ENCODE measurements at places on chromosomes 2 and 18. TPM values are rescaled to one million over a fixed set of nuclear protein-coding genes. Genes with fewer than 3 reads are reported as not detected.
A peak's percentile ranks its signal among the peaks of the same experiment; 100 is the strongest.

PARD3B gene
- total RNA-seq, result 3.8 TPM

TRAPPC12 gene
- total RNA-seq, result 162 TPM

CIAO1 gene
- total RNA-seq, result 88.6 TPM

CD207 gene
- total RNA-seq, result not detected

PRKAG3 gene
- not detected for total RNA-seq

SH2D6 gene
- 1.3 TPM for total RNA-seq

- no peak for DNase-seq
- no peak overlapping the region for H3K27ac ChIP-seq
- H3K4me3 ChIP-seq, result no peak overlapping the region
- no peaks in the 10 kb centered on the region for H3K27me3 ChIP-seq
Measured at GRCh38 chr2:33848486-33848885, 249.4 kb upstream of the FAM98A start.

GRCh38 chr2:10826625-10827024, 14.0 kb upstream of the PDIA6 start:
- no peaks in the 10 kb centered on the region for H3K36me3 ChIP-seq
- no peaks in the 10 kb centered on the region for H3K4me1 ChIP-seq
- DNase-seq, result no peak
- H3K4me3 ChIP-seq, result no peak overlapping the region

GRCh38 chr2:180158961-180159360, 151.9 kb upstream of the CWC22 start:
- H3K27me3 ChIP-seq, result peaks cover 7% of the 10 kb centered on the region
- no peaks in the 10 kb centered on the region for H3K4me1 ChIP-seq
- no peak overlapping the region for H3K4me3 ChIP-seq
- no peak overlapping the region for H3K27ac ChIP-seq

DNA sequence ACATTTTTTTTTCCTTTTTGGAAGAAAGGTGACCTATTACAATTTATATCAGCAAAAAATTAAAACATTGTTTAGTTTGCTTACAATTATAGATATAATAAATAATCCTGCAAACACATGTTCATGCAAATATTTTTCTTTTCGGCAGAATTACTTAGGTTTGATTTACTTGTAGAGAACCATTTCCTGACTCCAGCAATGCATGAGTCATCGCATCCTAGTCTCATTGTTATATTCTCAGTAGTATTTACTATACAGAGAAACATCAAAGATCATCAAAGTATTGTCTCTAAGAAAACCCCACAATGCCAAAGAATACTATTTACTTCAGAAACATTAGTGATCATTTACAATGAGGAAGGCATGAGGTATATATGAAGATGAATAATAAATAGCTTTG, 40.4 kb upstream of the MTIF2 start:
- DNase-seq, result no peak
- H3K36me3 ChIP-seq, result peaks cover 27% of the 10 kb centered on the region
- H3K4me3 ChIP-seq, result no peak overlapping the region
- no peak overlapping the region for H3K27ac ChIP-seq
- no peaks in the 10 kb centered on the region for H3K27me3 ChIP-seq
- H3K4me1 ChIP-seq, result no peaks in the 10 kb centered on the region

- H3K27ac ChIP-seq, result no peak overlapping the region
- peaks cover 2% of the 10 kb centered on the region for H3K4me1 ChIP-seq
- no peaks in the 10 kb centered on the region for H3K36me3 ChIP-seq
- H3K4me3 ChIP-seq, result no peak overlapping the region
- DNase-seq, result no peak
- H3K27me3 ChIP-seq, result peaks cover 35% of the 10 kb centered on the region
Measured at GRCh38 chr2:17540813-17541530, 476 bp downstream of the VSNL1 start.

DNA sequence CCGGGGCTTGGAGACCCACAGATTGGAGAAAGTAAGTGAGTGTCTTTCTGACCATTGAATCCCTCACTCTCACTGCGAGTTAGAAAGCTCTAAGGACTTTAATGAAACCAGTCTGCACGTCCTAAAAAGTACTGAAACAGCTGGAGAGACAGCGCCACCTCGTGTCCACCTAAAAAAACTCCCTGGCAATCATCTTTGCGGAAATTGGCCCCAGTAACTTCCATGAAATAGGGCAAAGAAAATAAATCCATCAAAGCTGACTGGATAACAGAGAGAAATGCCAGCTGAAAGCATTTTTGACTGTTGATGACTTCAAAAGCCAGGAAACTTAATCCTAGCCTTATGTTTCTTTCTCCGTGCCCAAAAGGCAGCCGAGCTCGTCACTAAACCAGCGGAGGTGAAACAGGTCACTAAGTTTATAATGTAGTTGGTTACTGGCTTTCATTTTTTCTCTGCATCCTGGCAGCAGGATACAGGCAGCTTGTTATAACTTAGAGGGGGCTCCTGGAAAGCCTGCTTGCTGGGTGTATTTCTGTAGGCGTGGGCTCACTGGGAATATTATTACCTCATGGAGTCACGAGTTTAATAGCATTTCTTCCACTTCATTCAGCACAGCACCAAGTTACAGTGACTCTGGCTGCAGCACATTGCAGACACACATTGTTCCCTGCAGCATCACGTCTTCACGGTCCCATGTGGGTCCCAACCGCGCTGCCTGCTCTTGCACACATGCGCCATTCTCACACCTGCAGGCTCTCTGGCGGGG, 266.5 kb downstream of the HRH4 start:
- no peak overlapping the region for H3K4me3 ChIP-seq
- peak; percentile 21 for DNase-seq

GRCh38 chr2:138084206-138084605, 119.9 kb downstream of the HNMT start:
- H3K27me3 ChIP-seq, result no peaks in the 10 kb centered on the region
- no peaks in the 10 kb centered on the region for H3K4me1 ChIP-seq
- DNase-seq, result no peak
- no peak overlapping the region for H3K27ac ChIP-seq
- no peaks in the 10 kb centered on the region for H3K36me3 ChIP-seq
- H3K4me3 ChIP-seq, result no peak overlapping the region

DNA sequence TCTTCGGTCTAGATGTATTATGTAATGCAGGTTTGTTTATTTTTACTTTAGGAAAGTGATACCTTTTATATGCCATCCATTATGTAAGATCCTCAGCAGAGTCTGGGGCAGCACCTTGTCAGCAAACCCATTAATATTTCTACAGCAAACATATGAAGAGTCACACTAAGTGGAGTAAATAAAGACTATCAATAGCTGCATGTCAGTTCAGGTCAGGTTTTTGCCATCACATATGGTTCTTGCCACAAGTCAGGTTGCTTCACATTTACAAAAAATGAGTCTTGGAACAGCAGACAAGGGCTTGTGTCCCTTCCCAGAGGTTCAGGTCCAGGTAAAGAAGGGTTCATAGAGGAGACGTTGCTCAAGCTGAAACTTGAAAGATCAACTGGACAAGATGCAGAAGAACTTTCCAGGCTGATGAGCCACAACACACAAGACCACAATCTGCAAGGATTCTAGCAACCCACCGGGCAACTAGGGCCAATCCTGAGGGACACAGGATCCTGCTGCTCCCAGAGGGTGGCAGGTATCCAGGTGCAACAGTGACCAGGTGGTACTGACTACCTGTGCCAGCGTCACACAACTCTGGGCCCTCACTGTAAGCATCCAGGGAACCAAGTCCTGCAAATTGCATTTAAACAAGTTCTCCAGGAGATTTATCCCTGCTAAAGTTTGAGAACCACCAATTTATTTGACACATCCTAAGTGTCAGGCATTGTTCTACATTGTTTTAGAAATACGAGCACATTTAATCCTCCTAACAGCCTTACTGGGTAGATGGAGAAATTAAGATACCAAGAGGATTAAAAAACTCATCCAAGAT, 215.8 kb downstream of the ALPK2 start:
- H3K27me3 ChIP-seq, result no peaks in the 10 kb centered on the region
- no peak overlapping the region for H3K27ac ChIP-seq
- no peak overlapping the region for H3K4me3 ChIP-seq
- no peaks in the 10 kb centered on the region for H3K4me1 ChIP-seq

- H3K27me3 ChIP-seq, result peaks cover 3% of the 10 kb centered on the region
- no peak overlapping the region for H3K27ac ChIP-seq
- peak; percentile 55 for DNase-seq
- no peak overlapping the region for H3K4me3 ChIP-seq
Measured at GRCh38 chr2:240914645-240915525, 8.7 kb downstream of the CROCC2 start.

- H3K36me3 ChIP-seq, result no peaks in the 10 kb centered on the region
- H3K27me3 ChIP-seq, result no peaks in the 10 kb centered on the region
- DNase-seq, result no peak
- H3K4me1 ChIP-seq, result no peaks in the 10 kb centered on the region
- H3K27ac ChIP-seq, result no peak overlapping the region
Measured at GRCh38 chr2:64779117-64779690, 125.5 kb upstream of the SERTAD2 start.

GRCh38 chr2:174552880-174553279, 44.7 kb downstream of the WIPF1 start:
- H3K4me1 ChIP-seq, result peaks cover 60% of the 10 kb centered on the region
- no peaks in the 10 kb centered on the region for H3K36me3 ChIP-seq
- H3K27me3 ChIP-seq, result no peaks in the 10 kb centered on the region
- H3K27ac ChIP-seq, result peak overlapping the region; percentile 81
- H3K4me3 ChIP-seq, result peak overlapping the region; percentile 2

GRCh38 chr2:129806990-129807389, 172.5 kb upstream of the RAB6C start:
- peaks cover 12% of the 10 kb centered on the region for H3K27me3 ChIP-seq
- no peak overlapping the region for H3K4me3 ChIP-seq
- H3K27ac ChIP-seq, result no peak overlapping the region
- no peak for DNase-seq
- H3K36me3 ChIP-seq, result no peaks in the 10 kb centered on the region
- H3K4me1 ChIP-seq, result no peaks in the 10 kb centered on the region

DNA sequence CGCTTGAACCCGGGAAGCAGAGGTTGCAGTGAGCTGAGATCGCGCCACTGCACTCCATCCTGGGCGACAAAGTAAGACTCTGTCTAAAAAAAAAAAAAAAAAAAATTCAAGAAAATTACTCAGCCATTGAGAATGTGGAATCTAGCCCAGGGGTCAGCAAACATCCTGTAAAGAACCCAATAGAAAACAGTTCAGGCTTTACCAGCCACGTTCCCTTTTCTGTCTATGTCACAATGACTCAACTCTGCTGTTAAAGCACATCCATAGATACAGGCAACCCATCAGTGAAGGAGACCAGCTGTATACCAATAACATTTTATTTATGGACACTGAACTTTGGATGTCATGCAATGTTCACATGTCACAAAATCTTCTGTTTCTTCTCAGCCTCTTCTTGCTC, 435.6 kb upstream of the GYPC start:
- H3K4me1 ChIP-seq, result no peaks in the 10 kb centered on the region
- DNase-seq, result no peak
- no peak overlapping the region for H3K4me3 ChIP-seq
- H3K27me3 ChIP-seq, result peaks cover 11% of the 10 kb centered on the region
- no peaks in the 10 kb centered on the region for H3K36me3 ChIP-seq

DNA sequence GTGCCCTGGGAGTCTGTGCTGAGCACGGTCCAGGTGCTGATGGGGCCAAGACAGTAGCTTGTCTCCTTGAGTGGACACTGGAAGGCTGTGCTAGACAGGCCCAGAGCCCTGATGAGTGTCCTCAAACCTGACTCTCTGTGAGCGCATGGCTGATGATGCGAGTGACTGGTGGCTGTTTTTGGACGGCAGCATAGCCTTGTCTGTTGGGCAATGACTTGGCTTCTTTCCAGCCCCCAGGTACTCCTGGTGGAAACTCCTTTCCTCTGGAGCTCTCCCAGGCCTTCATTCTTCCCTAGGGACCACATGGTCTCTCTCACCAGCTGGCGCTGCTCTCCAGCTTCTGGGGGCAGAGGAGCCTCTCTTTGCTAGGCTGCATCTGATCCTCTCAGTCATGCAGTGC, 207.6 kb upstream of the SMIM21 start:
- DNase-seq, result no peak
- H3K4me1 ChIP-seq, result no peaks in the 10 kb centered on the region
- no peak overlapping the region for H3K4me3 ChIP-seq
- H3K27me3 ChIP-seq, result peaks cover 4% of the 10 kb centered on the region
- H3K36me3 ChIP-seq, result no peaks in the 10 kb centered on the region

DNA sequence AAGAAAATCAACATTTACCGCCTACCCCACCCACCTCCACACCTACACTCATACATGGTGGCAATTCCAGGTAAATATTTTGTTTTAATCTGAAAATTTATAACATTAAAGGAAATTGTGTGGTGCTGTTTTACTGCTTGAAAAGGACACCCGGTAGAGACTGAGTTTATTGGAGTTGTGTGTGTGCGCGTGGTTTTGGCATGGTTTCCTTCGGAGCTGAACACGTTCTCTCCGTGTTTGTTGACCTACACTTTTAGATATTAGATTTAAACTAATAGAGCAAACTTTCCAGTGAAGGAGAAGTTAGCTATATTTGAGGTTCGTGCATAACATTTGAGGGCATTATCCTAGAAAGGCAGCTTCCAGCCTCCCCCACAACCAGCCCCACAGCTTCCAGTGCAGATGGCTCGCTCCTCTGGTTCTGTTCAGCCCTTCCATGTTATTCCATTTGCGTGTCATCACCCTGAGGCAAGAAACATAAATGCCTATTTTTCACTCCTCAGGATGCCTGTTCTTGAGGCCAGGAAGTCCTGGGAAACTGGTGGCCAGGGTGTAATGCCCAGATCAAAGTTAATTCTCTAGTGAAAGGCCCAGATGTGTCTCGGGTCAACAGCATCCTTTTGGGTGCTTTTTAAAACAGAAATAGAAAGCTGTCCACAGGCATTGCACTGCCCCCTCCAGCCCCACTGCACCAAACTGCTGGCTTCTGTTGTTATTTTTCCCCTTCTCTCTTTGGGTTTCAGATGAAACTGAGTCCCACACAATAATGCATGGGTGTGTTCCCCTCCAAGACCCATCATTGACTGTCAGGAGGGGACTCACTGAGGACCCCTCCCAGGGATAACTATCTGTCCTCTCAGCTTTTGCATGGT, 190.2 kb downstream of the SETBP1 start:
- no peaks in the 10 kb centered on the region for H3K36me3 ChIP-seq
- no peaks in the 10 kb centered on the region for H3K27me3 ChIP-seq
- H3K27ac ChIP-seq, result no peak overlapping the region
- no peak for DNase-seq
- H3K4me3 ChIP-seq, result no peak overlapping the region
- no peaks in the 10 kb centered on the region for H3K4me1 ChIP-seq

GRCh38 chr2:85502720-85503119, 36.2 kb upstream of the MAT2A start:
- H3K36me3 ChIP-seq, result no peaks in the 10 kb centered on the region
- no peaks in the 10 kb centered on the region for H3K4me1 ChIP-seq
- H3K27ac ChIP-seq, result no peak overlapping the region
